ENCODE measurements at places on chromosomes 1 and 21. TPM values are rescaled to one million over a fixed set of nuclear protein-coding genes. Genes with fewer than 3 reads are reported as not detected.
A peak's percentile ranks its signal among the peaks of the same experiment; 100 is the strongest.

S100A7A gene
- total RNA-seq: not detected

PTPN22 gene
- total RNA-seq: not detected

YOD1 gene
- 11.6 TPM for total RNA-seq

NUDT4B gene
- total RNA-seq: 1.5 TPM

OXCT2 gene
- 1.8 TPM for total RNA-seq

VTCN1 gene
- not detected for total RNA-seq

DNA sequence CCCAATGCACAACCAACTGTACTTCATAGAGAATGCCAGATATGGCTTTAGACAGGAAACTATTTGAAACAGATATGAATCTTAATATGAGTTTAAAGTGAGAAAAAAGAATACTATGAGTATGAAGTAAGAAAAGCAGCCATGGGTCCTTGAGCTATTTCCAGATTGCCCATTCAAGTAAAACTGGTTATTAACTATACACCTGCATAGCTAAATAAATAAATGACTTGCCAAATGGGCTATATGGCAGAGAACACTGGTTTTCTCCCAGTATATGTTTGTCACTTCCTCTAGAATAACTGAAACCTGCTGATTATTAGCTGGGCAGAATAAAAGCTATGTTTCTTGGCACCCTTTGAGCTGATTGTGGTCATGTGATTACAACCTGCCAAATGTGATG, 17.0 kb upstream of the CD1C start:
- no peaks in the 10 kb centered on the region for H3K4me1 ChIP-seq
- H3K27me3 ChIP-seq: no peaks in the 10 kb centered on the region
- H3K27ac ChIP-seq: no peak overlapping the region
- no peak overlapping the region for H3K4me3 ChIP-seq
- DNase-seq: no peak

DNA sequence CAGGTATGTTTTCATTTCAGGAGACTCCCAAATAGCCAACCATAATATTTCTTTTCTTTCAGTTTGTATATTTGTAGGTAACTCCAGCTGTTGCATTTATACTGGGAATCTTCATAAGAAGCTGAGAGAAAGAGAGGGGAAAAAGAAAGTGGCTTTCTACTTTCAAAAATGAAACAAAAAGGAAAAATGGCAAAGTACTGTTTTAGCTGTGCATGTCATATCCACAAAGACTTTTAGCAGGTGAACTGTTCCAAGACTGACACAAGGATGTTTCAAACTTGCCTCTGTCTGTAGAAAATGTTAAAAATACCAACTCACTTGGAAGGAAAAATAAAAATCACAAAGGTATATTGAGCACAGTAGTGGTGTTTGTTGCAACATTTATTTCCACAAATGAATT, 41.9 kb upstream of the CACYBP start:
- no peak for DNase-seq
- H3K27me3 ChIP-seq: no peaks in the 10 kb centered on the region
- H3K4me3 ChIP-seq: no peak overlapping the region
- peaks cover 9% of the 10 kb centered on the region for H3K4me1 ChIP-seq
- H3K27ac ChIP-seq: no peak overlapping the region

DNA sequence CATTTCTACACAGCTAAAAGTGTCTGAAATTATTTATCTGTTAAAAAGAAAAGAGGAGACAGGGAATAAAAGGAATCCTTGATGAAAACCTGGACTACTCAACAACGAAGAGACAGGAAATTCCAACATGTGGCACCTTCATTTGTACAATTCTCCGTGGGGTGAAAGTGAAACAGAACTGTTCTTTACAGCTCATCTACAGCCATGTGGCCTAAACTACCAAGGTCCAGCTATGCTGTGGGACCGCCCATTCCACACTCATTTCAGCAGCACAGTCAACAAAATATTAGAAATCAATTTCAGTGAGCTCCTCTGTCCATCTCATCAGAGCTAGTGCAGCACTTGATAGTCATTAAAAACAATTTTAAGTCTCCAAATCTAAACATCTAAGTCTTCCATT, 44.0 kb downstream of the UBR4 start:
- no peaks in the 10 kb centered on the region for H3K27me3 ChIP-seq
- no peak overlapping the region for H3K4me3 ChIP-seq
- H3K27ac ChIP-seq: no peak overlapping the region
- no peaks in the 10 kb centered on the region for H3K4me1 ChIP-seq

DNA sequence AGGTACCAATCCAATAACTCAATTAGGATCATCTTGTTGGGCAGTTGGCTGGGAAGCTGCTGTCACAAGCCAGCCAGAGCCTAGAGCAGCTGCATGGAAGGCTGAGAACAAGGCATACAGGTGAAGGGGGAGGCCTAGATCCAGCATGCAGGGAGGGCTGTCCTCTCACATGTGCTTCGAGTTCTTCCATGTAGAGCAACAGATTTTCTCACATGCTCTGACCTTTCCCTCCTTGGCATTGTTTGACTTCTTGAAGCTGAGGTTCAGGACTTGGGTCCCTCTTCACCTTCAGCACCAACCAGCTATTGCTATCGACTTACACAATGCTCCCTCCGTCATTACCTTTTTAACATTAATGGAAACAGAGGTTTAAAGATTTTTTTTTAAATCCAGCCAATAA, 257.7 kb downstream of the ATG4C start:
- H3K4me1 ChIP-seq: no peaks in the 10 kb centered on the region
- H3K27ac ChIP-seq: no peak overlapping the region
- H3K27me3 ChIP-seq: no peaks in the 10 kb centered on the region
- DNase-seq: no peak

GRCh38 chr1:2049225-2049717, 940 bp upstream of the PRKCZ start:
- peak overlapping the region; percentile 86 for H3K4me3 ChIP-seq
- peak; percentile 96 for DNase-seq
- no peaks in the 10 kb centered on the region for H3K36me3 ChIP-seq

DNA sequence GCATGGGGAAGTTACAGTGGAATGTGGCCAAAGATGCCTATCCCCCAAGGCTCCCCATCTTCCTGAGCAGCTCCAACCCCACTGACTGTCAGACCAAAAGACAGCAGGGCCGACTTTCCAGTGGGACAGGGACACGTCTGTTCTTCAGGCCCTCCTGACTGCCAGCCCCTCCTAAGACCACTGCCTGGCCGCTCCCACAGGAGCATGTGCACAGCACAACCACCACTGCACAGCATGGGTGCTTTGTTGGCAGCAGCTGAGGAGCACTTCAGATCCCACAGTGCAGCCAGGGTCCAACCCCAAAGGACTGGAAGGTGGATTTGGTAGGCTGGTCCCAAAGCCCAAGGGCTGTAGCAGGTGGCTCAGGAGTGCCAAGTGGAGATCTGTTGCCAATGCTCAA, 648.3 kb upstream of the BRINP3 start:
- H3K4me3 ChIP-seq: no peak overlapping the region
- no peaks in the 10 kb centered on the region for H3K36me3 ChIP-seq
- H3K27me3 ChIP-seq: no peaks in the 10 kb centered on the region
- H3K4me1 ChIP-seq: no peaks in the 10 kb centered on the region
- H3K27ac ChIP-seq: no peak overlapping the region

GRCh38 chr1:26083208-26083607, 15.8 kb upstream of the TRIM63 start:
- H3K4me3 ChIP-seq: no peak overlapping the region
- no peak overlapping the region for H3K27ac ChIP-seq
- no peak for DNase-seq

DNA sequence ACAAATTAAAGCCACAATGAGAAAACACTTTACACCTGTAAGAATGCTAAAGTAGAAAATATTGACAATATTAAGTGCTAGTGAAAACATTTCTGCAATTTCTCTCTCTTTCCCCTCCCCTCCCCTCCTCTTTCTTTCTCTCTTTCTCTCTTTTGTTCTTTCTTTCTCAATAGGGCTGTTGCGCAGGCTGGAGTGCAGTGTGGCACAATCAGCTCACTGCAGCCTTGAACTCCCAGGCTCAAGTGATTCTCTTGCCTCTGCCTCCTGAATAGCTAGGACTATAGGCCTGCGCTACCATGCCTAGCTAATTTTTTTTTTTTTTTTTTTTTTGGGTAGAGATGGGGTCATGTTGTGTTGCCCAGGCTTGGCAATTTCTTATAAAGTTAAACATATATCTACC, 5.9 kb upstream of the SHISAL2A start:
- no peak overlapping the region for H3K27ac ChIP-seq
- H3K36me3 ChIP-seq: no peaks in the 10 kb centered on the region
- no peak overlapping the region for H3K4me3 ChIP-seq
- peaks cover 16% of the 10 kb centered on the region for H3K27me3 ChIP-seq

GRCh38 chr1:39488793-39489566, 2.5 kb upstream of the BMP8A start:
- no peak overlapping the region for H3K27ac ChIP-seq
- peaks cover 36% of the 10 kb centered on the region for H3K36me3 ChIP-seq
- no peak for DNase-seq
- H3K27me3 ChIP-seq: peaks cover 47% of the 10 kb centered on the region
- H3K4me1 ChIP-seq: no peaks in the 10 kb centered on the region
- H3K4me3 ChIP-seq: no peak overlapping the region

DNA sequence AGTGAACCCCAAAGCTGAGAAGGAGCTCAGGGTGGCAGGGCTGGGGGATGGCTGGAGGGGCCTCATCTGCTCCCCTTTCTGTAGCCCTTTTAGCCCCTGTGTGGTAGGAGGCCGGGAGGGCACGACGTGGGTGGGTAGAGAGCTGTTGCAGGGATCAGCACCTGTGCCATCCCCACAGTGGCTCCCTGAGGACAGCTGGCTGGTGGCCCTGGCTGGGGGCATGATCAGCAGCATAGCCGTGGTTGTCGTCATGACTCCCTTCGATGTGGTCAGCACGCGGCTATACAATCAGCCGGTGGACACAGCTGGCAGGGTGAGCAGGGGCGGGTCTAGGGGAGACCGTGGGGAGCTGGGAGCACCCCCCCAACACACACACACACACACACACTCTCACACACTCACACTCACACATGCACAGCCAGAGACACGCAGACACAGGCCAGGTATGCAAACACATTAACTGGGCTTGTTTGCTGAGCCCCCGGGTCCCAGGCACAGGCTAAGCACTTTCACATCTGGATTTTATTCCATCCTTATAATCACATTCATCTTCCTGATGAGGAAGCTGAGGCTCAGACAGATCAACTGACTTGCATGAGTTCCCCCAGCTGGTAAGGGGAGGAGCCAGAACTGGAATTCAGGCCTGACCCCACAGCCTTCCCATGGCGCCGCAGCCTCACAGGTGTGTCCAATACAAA, 2.5 kb downstream of the SLC25A34 start:
- no peaks in the 10 kb centered on the region for H3K36me3 ChIP-seq
- DNase-seq: no peak
- no peaks in the 10 kb centered on the region for H3K27me3 ChIP-seq
- H3K4me3 ChIP-seq: no peak overlapping the region
- no peak overlapping the region for H3K27ac ChIP-seq

- no peaks in the 10 kb centered on the region for H3K4me1 ChIP-seq
- DNase-seq: peak; percentile 74
- H3K4me3 ChIP-seq: no peak overlapping the region
- H3K36me3 ChIP-seq: no peaks in the 10 kb centered on the region
- H3K27me3 ChIP-seq: no peaks in the 10 kb centered on the region
Measured at GRCh38 chr1:115764541-115764940, 4.0 kb downstream of the CASQ2 start.

DNA sequence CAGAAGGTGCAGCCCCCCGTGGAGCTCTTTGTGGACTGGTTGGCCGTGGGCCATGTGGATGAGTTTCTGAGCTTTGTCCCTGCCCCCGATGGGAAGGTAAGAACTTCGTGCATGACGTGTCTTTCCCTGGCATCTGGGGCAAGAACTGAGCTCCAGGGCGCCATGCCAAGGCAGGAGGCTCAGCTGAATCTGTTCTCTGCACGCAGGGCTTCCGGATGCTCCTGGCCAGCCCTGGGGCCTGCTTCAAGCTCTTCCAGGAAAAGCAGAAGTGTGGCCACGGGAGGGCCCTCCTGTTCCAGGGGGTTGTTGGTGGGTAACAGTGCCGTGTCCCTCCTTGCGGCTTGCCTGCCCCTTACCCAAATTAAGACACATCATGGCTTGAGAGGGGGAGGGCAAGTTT, 27.7 kb downstream of the PADI3 start:
- no peak overlapping the region for H3K4me3 ChIP-seq
- H3K27ac ChIP-seq: no peak overlapping the region
- no peaks in the 10 kb centered on the region for H3K36me3 ChIP-seq
- no peaks in the 10 kb centered on the region for H3K4me1 ChIP-seq
- H3K27me3 ChIP-seq: no peaks in the 10 kb centered on the region

DNA sequence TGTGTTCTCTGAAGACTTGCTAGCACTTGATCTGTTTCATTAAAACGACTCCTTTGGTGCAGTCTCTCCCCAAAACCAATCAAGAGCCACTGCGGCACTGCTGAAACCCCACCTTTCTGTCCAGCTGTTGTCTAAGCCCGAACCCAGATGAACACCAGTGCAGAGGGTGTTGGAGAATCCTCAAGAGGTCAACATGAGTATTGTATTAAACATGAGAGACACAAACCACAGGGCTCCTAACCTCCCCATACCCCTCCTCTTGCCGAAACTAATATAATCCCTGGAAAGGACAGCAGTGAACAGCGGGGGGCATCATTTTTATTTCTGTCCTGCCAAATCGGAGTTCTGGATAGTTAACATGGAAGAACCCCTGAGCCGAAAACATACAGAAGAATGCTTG, 333.9 kb downstream of the CAMTA1 start:
- no peaks in the 10 kb centered on the region for H3K27me3 ChIP-seq
- no peak overlapping the region for H3K27ac ChIP-seq
- DNase-seq: no peak
- H3K36me3 ChIP-seq: no peaks in the 10 kb centered on the region
- no peaks in the 10 kb centered on the region for H3K4me1 ChIP-seq

Measured in endodermal cell (in vitro differentiated cells).